Activated CD4-positive, CD25-positive, alpha-beta regulatory T cell treated with anti-CD3 and anti-CD28 coated beads, Interleukin-2, amount 50 U/mL, for 72 hours (primary cell): ENCODE measurements at places on chromosomes 11 and 22.

DNA sequence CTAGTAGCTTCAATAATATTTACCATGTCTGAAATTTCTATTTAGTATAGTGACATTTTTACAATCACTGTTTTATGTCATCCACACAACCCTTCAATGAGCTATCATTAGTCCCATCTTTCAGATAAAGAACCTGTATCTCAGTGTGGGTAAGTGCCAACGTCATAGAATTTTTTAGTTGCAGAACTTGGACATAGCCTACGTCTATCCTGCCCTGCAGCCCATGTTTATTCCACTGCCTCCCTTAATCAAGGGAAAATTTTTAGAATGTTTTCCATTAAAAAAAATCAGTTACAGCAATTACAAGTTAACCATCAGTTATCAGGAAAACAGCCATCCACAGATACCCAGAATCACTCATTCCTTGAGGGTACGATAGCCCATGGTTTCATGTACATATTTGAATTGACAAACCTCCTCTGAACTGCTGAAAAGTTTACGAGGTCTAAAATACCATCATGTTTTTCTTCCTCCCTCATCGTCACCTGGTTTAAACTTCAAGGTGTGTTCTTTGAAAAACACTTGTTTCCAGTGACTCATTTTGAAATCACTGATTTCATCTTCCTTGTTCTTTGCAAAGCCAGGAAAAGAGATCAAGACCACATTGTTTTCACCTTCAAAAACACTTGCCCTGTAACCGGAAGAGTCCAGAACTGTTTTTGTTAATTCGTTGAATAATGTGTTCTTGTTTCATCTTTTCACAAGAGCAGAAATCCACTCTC is 100.9 kb downstream of the FAM76B start:
- no peak for DNase-seq

GRCh38 chr11:124823512-124824376 is 23.5 kb upstream of the MSANTD2 start:
- DNase-seq = no peak

- peak; percentile 65 for DNase-seq
These were observed 60.4 kb upstream of the CD5 start for GRCh38 chr11:61041755-61042518.

GRCh38 chr11:46555267-46556054 is 38.4 kb downstream of the AMBRA1 start:
- no peak for DNase-seq

DNA sequence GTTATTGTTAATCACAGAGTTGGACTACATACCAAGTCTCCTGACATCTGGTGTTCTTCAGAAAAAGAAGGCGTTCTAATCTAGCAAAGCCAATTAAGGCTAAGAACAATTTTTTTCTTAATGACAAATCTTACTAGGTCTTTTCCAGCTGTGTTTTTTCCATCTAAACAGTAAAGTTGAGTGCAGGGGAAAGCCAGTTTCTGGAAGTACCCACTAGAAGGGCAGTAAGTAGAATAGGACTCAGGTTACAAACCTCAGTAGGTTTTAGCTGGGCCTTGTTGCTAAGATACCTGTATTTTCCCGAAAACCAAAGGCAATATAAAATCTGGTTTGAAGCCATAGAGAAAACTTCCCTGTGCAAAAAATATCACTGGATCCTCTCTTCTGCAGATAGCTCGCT is 351.9 kb downstream of the ETS1 start:
- no peak for DNase-seq

GRCh38 chr11:3161720-3162409 is 3.2 kb downstream of the OSBPL5 start:
- DNase-seq = no peak

- no peak for DNase-seq
These were observed 72.6 kb upstream of the GRAMD1B start for GRCh38 chr11:123357353-123357989.

GRCh38 chr22:36662981-36663380 is 40.6 kb downstream of the CACNG2 start:
- no peak for DNase-seq

GRCh38 chr22:33975841-33976240 is 55.6 kb upstream of the LARGE1 start:
- no peak for DNase-seq

DNA sequence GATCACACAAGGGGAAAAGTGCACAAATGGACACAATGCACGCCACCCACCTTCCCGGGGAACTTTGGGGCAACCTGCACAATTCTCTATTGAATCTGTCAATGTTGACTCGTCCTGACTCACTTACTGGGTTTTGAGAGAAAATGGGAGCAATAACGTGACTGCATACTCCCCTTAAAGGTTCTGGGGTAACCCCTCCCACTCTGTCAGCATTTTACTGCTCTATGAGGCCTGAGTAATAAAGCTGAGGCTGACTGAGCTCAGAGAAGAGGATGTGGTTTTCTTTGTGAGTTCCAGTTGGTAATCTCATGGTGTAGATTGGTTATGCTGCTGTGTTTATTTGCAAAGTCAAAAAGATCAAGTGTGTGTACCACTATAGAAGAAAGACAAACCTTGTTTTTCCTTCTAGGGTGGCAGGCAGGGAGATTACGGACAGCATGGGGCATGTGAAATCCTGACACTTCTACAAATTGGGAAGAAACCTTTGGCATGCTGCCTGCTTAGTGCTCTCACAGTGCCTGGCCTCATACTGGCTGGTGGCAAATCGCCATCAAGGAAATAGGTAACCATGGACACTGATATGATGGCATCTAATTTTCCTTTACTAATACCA is 16.1 kb upstream of the APOA1 start:
- DNase-seq = peak; percentile 49

GRCh38 chr11:96158126-96158525 is 184.9 kb downstream of the MAML2 start:
- DNase-seq = no peak

GRCh38 chr11:19642185-19643158 is 70.2 kb upstream of the NAV2 start:
- DNase-seq = no peak

DNA sequence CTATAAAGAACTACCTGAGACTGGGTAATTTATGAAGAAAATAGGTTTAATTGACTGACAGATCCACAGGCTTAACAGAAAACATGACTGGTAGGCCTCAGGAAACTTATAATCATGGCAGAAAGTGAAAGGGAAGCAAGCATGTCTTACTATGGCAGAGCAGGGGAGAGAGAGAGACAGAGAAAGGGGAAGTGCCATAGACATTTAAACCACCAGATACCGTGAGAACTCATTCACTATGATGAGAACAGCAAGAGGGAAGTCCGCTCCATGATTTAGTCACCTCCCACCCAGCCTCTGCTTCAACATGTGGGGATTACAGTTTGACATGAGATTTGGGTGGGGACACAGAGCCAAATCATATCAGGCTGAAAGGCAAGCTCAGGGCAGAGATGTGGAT is 327.1 kb upstream of the DDI1 start:
- no peak for DNase-seq

- DNase-seq = no peak
These were observed 26.0 kb upstream of the HORMAD2 start for GRCh38 chr22:30054067-30054763.

DNA sequence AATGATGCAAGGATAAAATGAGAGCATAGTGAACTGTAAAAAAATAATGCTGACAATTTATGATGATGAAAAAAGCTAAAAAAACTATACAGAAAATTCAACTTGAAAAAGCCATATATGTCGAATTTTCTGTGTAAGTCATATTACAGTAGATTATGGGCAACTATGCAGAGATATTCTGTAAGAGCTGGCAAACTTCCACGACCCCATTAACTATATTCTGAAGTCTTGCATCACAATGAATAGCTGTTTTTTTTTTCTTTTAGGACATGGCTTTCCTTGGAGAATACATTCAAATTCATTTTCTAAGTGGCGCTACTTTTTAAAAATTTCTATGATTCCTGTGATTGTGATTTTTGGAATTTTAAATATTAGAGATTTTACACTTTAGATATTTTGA is 18.4 kb downstream of the PSMD13 start:
- no peak for DNase-seq

- no peak for DNase-seq
These were observed 7.6 kb downstream of the MYO18B start for GRCh38 chr22:25749420-25750169.

DNA sequence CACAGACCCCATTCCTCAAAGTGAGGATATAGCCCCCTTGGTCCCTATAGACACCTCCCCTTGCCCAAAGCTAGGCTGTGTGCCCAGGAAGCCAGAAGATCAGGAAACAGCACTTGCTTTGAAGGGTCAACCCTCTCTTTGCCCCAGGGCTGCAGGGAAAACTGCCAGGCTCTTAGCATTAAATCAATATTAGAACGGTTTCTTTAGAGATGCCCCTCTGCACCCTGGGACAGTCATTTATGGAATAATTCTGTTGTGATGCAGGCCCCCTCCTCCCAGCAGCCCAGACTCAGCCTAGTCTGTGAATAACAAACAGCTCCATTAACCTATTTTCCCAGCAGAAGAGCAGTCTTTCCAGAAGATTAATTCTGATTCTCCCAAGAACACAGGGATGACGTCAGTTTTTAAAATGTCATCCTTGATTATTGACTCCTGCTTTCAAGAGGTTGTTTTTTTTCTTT is 11.6 kb upstream of the CAPN5 start:
- DNase-seq = no peak
